WERI-Rb-1 (cell line): ENCODE measurements at places on chromosomes 6 and 20.

- DNase-seq: no peak
These were observed 113.5 kb downstream of the SLC22A3 start for GRCh38 chr6:160461641-160462040.

GRCh38 chr6:128303870-128304269 lies 216.5 kb downstream of the PTPRK start:
- DNase-seq: no peak

GRCh38 chr6:100457311-100457990 lies 7.3 kb downstream of the SIM1 start:
- DNase-seq: no peak

GRCh38 chr6:137949686-137950390 lies 82.8 kb downstream of the TNFAIP3 start:
- no peak for DNase-seq

GRCh38 chr6:104954190-104954797 lies 2.6 kb upstream of the LIN28B start:
- no peak for DNase-seq

GRCh38 chr6:168571268-168571667 lies 130.3 kb downstream of the SMOC2 start:
- DNase-seq: no peak

- no peak for DNase-seq
These were observed 205.2 kb downstream of the ERMARD start for GRCh38 chr6:169956580-169956979.

DNA sequence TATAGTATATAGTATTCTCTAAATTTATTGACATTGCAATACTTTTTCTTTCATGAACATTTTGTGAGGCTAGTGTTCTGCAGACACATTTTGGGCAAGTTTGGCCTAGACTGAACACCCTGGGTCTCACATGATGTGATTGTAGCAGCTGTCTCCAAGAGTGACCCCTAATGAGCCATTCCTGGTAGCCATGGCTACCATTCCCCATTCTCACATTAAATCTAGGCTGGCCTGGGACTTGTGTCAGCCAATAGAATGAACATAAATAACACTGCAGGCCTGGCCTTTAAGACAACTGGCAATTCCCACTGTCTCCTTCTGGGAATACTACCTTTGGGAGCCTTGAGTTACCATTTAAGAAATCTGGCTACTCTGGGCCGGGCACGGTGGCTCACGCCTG lies 38.0 kb upstream of the TASP1 start:
- DNase-seq: no peak

DNA sequence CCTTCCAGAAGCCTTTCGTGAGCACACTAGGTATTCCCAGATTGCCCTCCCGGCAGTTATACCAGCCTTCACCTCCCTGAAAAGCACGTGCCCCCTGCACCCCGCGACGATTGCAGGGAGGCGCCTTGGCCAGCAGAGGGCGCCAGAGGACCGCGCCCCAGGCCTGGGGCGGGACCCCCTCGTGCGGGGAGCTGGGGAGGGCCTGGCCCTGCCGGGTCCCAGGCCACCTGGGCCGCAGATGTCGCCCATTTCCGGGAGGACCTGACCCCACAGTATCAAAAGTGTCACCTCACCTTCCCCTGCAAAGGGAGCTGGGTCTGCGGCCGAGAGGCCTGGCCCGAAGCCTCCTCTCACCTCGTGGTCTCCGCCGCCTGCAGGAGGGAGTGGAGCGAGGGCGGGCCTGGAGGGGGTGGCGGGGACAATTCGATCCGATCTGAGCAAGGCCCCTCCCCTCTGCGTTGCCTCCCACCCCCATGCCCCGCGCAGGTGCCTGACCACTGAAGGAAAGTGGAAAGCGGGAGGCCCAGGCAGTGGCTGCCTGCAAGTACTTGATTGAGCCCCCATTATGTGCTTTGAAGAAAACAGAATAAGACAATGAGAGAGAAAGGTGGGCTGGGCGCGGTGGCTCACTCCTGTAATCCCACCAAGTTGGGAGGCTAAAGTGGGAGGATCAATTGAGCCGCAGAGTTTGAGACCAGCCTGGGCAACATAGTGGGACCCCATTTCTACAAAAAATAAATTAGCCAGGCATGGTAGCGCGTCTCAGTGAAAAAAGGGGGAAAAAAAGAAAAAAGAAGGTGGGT lies 3.5 kb upstream of the SNAI1 start:
- DNase-seq: peak; percentile 85

DNA sequence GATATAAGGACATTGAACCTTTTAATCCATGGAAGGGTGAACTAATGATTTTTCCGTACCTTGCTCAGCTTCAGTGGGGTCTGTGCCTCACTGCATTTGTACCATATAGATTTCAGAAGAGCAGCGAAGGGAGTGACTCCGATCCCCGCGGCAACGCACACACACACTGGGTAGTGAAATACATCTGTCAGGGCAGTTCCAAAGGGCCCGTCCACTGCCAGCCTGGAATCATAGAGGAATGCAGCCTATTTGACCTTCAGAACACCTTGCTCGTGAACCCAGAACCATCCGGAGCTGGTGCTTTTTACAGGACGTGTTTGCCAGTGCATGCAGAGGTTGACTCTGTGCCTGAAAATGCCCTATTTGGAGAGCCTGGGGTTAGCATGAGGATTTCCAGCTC lies 33.0 kb downstream of the NOX3 start:
- DNase-seq: no peak

DNA sequence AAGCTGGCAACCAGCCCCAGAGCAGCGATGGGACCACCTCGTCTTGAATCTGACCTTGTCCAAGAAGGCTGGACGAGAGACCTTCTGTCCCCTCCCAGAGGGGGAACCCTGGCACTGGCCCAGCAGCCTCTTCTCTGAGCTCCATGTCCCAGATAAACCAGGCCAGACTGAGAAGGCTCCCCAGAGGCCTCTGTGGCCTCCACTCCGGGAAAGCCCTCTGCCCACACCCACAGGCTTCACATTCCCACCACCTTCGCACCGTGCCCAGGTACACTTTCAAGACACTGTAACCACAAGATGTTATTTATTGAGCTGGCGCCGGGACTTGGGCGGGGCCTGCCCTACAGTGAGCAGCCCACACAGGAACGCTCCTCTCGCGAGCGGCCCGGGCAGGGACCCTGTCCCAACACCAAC lies 33.2 kb downstream of the ADA start:
- DNase-seq: no peak

DNA sequence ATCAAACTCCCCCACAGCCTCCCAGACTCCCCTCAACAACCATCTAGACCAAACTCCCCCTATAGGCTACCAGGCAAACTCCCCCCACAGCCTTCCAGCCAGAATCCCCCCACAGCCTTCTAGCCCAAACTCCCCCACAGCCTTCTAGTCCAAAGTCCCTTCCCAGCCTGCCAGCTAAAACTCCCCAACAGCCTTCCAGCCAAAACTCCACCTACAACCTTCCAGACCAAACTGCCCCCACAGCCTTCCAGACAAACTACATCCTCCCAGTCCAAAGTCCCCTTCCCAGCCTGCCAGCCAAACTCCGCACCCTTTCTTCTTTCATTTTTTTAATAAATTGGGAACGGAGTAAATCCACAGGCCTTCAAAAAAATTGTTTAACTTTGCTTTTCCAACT lies 37.4 kb upstream of the SYNDIG1 start:
- DNase-seq: no peak

DNA sequence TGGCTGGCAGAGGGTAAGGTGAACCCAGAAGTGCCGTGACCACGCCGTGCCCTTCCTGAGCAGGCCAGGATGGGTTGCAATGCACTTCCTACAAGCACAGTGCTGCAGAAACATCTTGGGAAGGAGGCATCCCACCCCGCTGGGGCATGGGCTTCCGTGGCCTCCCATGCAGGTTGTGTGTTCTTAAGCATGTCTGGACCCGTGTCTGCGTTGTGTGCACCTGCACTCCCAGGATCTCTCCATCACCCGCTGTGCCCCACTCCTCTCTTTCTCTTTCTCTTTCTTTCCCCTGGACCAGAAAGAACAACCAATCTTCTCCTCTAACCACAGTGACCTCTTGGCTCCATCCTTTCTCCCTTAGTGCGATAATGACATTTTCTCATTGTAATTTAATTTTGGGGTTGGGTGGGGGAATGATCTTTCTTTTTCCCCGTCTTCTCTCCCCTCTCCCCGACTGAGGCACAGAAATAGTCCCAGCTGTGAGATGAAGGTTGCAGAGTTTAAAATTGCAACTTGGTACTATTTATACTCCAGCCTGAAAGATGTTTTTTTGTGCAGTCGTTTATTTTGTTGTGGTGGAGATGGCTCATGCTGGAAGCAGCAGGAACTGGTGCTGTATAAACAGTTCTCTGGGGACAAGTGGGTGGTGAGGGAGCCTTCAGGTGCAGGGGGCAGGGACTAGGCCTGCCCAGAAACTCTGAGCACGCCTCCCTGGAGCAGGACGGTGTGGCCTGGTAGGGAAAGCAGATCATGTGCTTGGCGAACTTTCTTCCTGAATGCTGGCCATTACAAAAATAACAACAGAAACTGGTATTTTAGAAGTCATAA lies 20.5 kb downstream of the BCAS4 start:
- no peak for DNase-seq

- peak; percentile 49 for DNase-seq
These were observed 507.3 kb upstream of the CITED2 start for GRCh38 chr6:139881728-139882211.

- no peak for DNase-seq
These were observed 23.7 kb upstream of the MAP3K4 start for GRCh38 chr6:160967833-160968232.

- no peak for DNase-seq
These were observed 982.0 kb upstream of the EPHA7 start for GRCh38 chr6:94401311-94401710.

DNA sequence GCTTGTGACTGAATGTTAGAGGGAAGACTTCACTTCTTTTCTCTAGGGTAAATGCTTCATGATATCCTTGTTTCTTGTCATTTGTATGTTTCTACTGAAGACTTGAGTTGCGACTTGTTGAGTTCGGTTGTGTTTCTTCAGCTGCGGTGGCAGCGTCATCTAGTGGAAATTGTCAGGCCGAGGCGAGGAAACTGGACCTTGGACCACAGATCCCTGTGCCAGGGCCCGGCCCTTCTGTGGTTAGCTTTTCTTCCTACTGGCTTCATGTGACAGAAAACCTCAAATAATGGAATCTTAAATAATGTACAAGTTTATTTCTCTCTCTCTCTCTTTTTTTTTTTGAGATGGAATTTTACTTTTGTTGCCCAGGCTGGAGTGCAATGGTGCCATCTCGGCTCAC lies 12.4 kb downstream of the MTHFD1L start:
- DNase-seq: no peak

- DNase-seq: no peak
These were observed 49.9 kb upstream of the MLN start for GRCh38 chr6:33853736-33854135.

DNA sequence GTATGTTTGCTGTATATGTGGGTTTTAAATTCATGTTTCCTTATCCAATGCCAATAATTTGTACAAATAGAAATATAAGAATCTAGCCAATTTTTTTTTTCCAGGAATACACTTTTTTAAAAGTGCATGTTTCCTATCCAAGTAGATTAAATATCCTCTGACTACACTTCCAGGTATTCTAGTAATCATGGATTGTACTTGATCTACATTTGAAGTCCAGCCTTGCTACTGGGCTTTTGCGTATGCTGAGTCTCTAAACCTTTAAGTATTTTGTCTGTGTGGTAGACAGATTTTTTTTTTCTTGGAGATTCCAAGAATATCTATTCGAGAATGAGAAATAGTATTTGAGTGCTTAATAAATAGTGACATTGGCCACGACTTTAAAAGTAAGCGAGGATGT lies 188.3 kb downstream of the SASH1 start:
- DNase-seq: no peak

- DNase-seq: no peak
These were observed 184.9 kb downstream of the GPX5 start for GRCh38 chr6:28710466-28711191.

- no peak for DNase-seq
These were observed 152.7 kb downstream of the DLL1 start for GRCh38 chr6:170137911-170138910.

DNA sequence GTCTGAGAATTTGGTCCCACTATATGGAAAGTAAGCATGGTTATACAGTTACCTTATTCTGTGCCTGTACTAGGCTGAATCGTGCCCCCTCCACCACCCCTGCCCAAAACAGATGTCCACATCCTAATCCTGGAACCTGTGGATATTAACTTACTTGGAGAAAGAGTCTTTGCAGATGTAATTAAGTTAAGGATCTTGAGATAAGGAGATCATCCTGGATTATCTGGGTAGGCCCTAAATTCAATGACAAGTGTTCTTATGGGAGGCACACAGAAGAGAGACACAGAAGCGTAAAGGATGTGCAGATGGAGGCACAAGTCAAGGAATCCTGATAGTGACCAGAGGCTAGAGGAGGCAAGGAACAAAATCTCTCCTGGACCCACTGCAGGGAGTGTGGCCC lies 116.7 kb upstream of the MAN1A1 start:
- DNase-seq: peak; percentile 70

GRCh38 chr6:2988426-2989331 lies 11.0 kb upstream of the NQO2 start:
- DNase-seq: peak; percentile 96

GRCh38 chr6:151566557-151566956 lies 72.7 kb downstream of the CCDC170 start:
- no peak for DNase-seq

- DNase-seq: no peak
These were observed 14.2 kb downstream of the CHD6 start for GRCh38 chr20:41604002-41604401.

GRCh38 chr6:5036269-5036668 lies 32.4 kb upstream of the RPP40 start:
- peak; percentile 92 for DNase-seq

GRCh38 chr6:79665725-79666551 lies 34.8 kb downstream of the SH3BGRL2 start:
- no peak for DNase-seq

DNA sequence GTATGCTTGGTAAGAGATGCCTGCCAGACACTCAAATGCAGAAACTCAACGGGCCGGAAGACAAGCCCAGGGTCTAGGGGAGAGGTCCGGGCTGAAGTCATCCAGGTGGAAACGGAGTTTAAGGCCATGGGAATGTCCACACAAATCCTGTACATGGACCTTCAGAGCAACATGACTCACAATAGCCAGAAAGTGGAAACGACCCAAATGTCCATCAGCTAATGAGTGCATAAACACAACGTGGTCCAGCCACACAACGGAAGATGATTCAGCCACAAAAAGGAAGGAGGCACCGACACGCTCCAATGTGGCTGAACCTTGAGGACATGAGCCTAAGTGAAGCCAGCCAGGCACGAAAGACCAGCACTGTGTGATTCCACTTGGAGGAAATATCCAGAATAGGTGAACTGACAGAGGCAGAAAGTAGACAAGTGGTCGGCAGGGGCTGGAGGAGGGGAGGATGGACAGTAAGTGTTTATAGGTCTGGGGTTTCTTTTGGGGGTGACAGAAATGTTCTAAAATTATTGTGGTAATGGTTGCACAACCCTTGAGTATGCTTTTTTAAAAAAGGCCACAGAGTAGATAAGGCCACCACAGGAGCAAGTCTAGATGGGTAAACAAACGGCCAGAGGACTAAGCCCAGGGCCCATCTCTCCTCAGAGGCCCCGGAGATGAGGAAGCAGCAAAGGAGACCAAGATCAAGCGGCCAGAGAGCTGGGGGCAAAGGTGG lies 105.6 kb downstream of the PREX1 start:
- DNase-seq: no peak
